G401 (cell line): ENCODE measurements at places on chromosomes 2 and 18. TPM values are rescaled to one million over a fixed set of nuclear protein-coding genes. Genes with fewer than 3 reads are reported as not detected.

DNA sequence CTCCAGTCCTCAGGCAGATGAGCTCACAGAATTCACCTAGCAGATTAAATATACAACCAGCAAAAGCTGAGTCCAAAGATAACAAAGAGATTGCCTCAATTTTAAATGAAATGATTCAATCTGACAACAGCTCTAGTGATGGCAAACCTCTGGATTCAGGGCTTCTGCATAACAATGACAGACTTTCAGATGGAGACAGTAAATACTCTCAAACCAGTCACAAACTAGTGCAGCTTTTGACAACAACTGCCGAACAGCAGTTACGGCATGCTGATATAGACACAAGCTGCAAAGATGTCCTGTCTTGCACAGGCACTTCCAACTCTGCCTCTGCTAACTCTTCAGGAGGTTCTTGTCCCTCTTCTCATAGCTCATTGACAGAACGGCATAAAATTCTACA is 86.0 kb downstream of the PTRHD1 start:
- DNase-seq: no peak

The CDKL4 gene
- 1.6 TPM in 1 of 2 replicates, not detected in the other for total RNA-seq

The RGPD3 gene
- total RNA-seq: 0.81 and 1.3 TPM in 2 replicates

DNA sequence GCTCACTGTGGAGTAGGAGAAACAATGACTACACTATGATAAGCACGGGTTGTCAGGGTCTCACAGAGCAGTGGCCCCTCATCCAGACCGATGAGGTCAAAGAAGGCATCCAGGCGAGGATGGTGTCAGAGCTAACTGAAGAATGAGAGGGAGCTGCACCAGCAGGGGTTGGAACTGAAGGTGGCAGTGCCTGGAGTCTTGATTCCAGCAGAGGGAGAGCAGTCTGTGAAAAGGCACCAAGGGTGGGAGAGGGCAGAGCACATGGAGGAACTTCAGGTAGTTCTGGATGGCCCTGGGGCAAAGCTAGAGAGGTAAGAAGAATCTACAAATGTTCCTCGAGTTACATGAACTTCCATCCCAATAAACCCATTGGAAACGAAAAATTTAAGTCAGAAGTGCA is 12.6 kb downstream of the ELMOD3 start:
- DNase-seq: no peak

DNA sequence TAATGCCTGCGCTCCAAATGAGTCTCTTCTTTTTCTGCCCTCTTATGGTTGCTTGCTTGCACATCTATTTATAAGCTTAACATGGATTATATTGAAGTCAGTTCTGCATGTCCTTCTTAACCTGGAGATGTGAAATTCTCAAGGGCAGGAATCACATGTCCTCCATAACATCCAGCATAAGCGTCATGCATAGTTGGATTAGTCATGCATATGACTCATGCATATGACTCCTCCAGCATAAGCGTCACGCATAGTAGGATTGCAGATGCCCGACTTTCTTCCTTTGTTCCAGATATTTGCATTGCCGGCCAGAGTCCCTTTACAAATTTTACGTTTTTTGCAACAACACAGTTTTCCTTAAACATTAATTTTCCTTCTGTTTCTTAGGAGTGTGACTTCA is 308.6 kb downstream of the TGIF1 start:
- no peak for DNase-seq

- DNase-seq: peak; percentile 70
Measured at GRCh38 chr18:79218605-79219190, 149.5 kb downstream of the ATP9B start.

The MGAT4A gene
- 3.0 and 4.4 TPM in 2 replicates for total RNA-seq

The CPLX4 gene
- total RNA-seq: not detected in 2 replicates

The NBEAL1 gene
- total RNA-seq: 7.8 and 8.0 TPM in 2 replicates

GRCh38 chr2:168964251-168964807 is 63.2 kb downstream of the G6PC2 start:
- no peak for DNase-seq

GRCh38 chr18:78085241-78086185 is 835.9 kb downstream of the GALR1 start:
- DNase-seq: no peak

GRCh38 chr2:191740759-191741158 is 62.8 kb downstream of the NABP1 start:
- no peak for DNase-seq

GRCh38 chr18:45761512-45762114 is 37.6 kb downstream of the SLC14A1 start:
- no peak for DNase-seq

The ABCG8 gene
- total RNA-seq: not detected in 2 replicates

DNA sequence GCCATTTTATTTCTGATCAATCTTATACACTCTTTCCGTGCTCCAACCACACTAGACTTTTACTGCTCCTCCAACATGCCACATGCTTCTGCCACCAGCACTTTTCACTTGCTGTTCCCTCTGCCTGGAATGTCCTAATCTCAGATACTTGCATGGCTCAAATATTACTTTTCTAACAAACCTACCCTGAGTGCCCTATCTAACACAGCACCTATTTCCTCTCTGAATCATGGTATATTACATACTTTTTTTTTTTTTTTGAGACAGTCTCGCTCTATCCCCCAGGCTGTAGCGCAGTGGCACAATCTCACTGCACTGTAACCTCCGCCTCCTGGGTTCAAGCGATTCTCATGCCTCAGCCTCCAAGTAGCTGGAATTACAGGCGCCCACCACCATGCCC is 166.3 kb upstream of the CAVIN2 start:
- no peak for DNase-seq

DNA sequence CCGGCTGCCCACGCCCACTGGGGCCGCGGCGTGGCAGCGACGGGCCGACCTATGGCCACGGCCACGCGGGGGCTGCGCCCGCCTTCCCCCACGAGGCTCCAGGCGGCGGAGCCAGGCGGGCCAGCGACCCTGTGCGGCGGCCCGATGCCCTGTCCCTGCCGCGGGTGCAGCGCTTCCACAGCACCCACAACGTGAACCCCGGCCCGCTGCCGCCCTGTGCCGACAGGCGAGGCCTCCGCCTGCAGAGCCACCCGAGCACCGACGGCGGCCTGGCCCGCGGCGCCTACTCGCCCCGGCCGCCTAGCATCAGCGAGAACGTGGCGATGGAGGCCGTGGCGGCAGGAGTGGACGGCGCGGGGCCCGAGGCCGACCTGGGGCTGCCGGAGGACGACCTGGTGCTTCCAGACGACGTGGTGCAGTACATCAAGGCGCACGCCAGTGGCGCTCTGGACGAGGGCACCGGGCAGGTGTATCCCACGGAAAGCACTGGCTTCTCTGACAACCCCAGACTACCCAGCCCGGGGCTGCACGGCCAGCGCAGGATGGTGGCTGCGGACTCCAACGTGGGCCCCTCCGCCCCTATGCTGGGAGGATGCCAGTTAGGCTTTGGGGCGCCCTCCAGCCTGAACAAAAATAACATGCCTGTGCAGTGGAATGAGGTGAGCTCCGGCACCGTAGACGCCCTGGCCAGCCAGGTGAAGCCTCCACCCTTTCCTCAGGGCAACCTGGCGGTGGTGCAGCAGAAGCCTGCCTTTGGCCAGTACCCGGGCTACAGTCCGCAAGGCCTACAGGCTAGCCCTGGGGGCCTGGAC is 253.2 kb downstream of the GLI2 start:
- no peak for DNase-seq

The RRM2 gene
- total RNA-seq: 17.8 and 21.9 TPM in 2 replicates

GRCh38 chr18:47254341-47254939 is 3.0 kb upstream of the SKOR2 start:
- no peak for DNase-seq

GRCh38 chr2:403682-404081 is 115.8 kb upstream of the ALKAL2 start:
- DNase-seq: no peak

DNA sequence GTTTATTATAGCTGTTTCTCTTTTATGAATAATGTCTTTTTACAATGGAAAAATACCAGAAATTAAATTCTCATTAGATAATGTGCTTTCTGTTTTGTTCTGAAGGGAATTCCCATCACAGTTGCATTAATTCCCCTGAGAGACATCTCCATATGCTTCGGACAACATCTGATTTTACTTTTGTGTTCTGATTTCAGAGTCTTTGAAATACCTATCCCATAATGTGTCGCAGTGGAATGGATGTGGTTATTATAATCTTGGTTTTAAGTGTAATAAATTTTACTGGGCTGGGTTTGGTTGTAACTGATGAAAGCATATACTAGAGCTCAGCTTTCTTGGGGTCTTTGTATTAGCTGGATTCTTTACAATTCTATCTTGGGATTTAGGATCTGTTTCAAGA is 12.5 kb downstream of the SPTBN1 start:
- DNase-seq: no peak

GRCh38 chr2:220259662-220260061 is 632.2 kb downstream of the SLC4A3 start:
- DNase-seq: no peak

The SERPINB12 gene
- not detected in 2 replicates for total RNA-seq

- peak; percentile 69 for DNase-seq
Measured at GRCh38 chr2:73156539-73157124, 43.9 kb upstream of the RAB11FIP5 start.

DNA sequence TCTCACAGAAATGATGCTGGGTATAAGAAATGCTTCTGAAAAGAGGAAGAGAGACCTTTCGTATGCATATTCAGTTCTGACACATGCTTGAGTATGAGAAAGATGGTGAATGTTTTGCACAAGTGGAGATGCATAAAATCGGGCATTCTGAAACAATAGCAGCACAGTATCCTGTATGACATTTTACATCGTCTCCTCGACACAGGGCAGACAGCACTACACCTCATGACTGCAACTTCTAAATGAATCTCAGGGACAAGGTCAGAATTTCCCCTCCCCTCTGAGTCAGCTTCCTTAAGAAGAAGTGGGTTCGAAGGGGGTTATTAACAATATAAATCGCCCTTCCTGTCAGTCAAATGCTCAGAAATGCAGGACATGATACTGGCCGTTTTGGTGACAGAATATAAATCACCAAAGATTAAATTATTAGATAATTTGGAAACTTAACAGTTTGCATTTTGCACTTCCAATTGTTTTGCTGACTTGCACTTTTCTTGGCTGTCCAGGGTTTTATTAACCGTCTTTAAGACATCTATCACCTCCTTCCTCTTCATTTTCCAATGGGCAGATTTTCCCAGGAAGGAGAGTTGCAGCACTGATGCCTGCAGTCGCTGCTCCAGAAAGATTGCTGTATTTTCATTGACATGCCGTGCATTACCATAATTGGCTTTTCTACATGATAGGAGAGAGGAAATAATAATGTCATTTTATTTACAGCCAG is 57.2 kb downstream of the TSHZ1 start:
- DNase-seq: no peak

GRCh38 chr2:239554766-239555570 is 154.1 kb upstream of the HDAC4 start:
- no peak for DNase-seq

DNA sequence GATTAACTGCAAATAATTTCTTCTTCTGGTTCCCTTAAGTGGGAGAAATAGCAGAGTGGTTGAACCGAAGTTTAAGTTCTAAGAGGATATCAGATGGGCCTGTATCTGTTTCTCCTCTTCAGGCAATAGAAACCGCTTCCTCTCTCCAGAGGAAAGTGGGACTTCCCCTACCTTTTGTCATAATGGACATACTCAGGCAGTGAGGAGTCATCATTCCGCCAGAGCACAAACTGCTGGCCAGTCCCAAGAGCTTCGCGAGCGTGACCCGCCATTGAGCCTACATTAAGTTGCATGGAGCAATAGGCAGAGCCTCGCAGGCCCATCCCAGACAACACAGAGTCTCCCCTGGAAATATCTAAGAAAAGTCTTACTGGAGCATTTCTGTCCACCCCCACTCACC is 158.9 kb downstream of the LDLRAD4 start:
- DNase-seq: no peak

- no peak for DNase-seq
Measured at GRCh38 chr2:903223-903900, 47.3 kb upstream of the SNTG2 start.

The LIPG gene
- total RNA-seq: 9.0 and 15.0 TPM in 2 replicates

DNA sequence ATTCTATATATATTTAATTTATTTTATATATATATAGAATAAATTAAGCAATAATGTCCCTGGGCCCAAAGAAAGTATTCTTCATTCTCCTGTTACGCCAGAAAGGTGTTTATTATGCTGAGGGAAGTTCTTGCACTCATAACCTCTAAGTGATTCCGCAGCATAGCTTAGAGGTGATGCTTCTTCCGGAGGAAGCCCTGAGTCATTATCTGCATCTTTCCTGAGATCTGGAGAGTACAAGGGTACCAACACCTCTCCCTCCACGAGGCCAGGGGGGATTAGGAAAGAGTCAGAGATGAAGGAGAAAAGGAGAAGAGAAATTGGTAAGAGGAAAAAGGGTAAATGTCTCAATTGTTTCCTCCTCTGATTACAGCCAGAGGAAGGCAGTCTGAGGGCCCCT is 43.1 kb upstream of the RTN4 start:
- DNase-seq: no peak

The SP3 gene
- 88.2 and 108 TPM in 2 replicates for total RNA-seq

The ZNF804A gene
- not detected in 2 replicates for total RNA-seq

GRCh38 chr2:187316040-187316439 is 132.0 kb downstream of the CALCRL start:
- no peak for DNase-seq

GRCh38 chr18:5132987-5133386 is 64.1 kb downstream of the AKAIN1 start:
- no peak for DNase-seq

The NGEF gene
- 0.31 and 0.75 TPM in 2 replicates for total RNA-seq

The SOWAHC gene
- 0.06 and 0.34 TPM in 2 replicates for total RNA-seq

DNA sequence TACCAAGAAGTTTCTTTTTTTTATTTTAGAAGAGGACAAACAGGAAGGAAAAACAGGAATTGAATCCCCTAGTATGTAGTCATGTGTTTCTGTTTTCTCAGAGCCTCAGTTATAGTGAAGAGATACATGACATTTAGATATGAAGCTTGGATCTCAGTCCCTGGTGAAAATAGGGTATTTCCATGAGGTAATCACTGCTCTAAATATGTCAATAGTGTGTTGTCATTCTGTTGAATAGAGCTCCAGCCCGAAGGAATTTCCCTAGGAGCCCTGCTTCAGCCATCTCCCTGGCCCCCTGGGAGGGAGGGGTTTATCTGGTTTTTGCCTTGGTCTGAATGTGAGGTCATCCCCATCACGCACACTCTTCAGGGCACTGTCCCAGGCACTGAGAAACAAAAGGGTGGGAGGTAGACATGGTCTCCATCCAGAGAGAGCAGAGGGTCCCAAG is 47.1 kb upstream of the REL start:
- no peak for DNase-seq

The TPO gene
- total RNA-seq: not detected in 2 replicates

The GAREM2 gene
- 8.6 and 12.8 TPM in 2 replicates for total RNA-seq
